ENCODE measurements at places on chromosomes 7 and 10.
A peak's percentile ranks its signal among the peaks of the same experiment; 100 is the strongest.

GRCh38 chr7:139875821-139876241, 46.8 kb downstream of the TBXAS1 start:
- no peak for DNase-seq

DNA sequence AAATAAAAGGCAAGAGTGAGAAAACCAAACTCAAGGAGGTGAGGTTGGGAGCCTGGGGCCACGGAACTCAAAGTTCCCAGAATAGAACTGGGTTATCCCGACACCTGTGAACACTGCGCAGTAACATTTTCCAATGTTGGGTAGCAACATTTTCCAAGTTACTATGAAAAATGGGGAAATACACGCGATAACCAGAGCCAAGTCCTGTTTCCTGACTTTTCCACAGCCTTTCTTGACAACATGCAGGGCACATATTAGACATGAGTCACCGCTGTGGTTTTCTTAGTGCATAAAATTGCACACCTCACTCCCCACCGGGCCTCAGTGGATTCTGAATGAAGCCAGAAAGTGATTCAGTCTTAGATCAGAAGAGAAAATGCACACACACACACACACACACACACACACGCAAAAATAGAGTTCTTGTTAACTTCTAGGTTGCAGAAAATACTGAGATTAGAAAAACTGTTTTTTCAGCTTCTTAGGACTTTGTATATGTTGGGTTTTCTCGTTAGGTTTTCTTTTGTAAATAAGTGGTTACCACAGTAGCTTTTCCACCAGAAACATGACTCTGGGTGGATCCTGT, 70.0 kb downstream of the CAMK1D start:
- no peak for DNase-seq

- DNase-seq = no peak
Measured at GRCh38 chr10:45555795-45556194, 116.8 kb downstream of the ZFAND4 start.

- no peak for DNase-seq
Measured at GRCh38 chr10:21368022-21368582, 157.4 kb downstream of the SKIDA1 start.

GRCh38 chr7:77933394-77933793, 134.8 kb downstream of the PHTF2 start:
- no peak for DNase-seq

DNA sequence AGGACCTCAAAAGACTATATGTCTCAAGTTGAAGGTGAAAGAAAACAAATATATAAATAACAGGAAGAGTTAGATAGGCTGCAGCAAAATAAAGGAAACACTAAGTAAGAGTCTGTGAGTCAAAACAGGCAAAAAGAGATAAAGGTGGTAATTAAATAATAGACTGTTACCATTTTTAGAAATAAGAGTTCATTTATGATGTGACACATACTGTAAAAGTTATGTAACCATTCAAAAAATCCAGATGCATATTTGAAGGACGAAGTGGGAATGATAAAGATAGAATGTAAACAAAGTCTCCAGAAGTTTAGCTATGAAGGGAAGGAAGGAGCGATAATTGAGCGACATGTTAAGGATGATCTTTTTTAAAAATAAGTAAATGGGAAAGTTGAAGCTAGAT, 50.5 kb downstream of the HECTD2 start:
- DNase-seq = no peak

- no peak for DNase-seq
Measured at GRCh38 chr7:34655384-34655783, 2.6 kb upstream of the NPSR1 start.

GRCh38 chr10:44955413-44956070, 4.1 kb upstream of the RASSF4 start:
- DNase-seq = no peak

DNA sequence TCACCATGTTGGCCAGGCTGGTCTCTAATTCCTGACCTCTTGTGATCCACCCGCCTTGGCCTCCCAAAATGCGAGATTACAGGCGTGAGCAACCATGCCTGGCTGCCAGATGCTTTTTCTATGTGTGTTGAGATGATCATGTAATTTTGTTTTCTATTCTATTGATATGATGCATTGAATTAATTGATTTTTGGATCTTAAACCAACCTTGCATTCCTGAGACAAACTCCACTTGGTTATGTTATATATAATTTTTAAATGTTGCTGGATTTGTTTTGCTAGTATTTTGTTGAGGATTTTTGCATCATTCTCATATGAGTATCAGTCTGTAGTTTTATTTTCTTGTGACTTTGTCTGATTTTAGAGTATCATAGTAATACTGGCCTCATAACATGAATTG, 192.8 kb downstream of the ADK start:
- no peak for DNase-seq

GRCh38 chr7:132296820-132297219, 279.4 kb downstream of the PLXNA4 start:
- DNase-seq = no peak

DNA sequence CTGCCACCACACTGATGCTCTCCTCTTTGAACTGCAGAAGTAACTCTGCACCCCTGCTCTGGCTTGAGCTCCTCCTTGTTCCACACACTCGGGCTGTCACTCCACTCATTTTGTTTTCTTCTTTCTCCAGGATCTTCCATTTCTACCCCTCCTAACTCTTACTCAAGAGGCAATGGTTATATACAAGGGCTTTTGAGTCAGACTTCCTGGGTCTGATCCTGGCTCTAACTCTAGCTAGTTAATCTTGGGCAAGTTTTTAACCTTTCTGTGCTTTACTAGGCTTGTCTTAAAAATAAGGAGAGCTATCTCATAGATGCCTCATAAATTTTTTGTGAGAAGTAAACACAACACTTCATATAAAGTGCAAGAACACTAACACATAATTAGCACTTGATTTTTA, 45.3 kb upstream of the GNAI1 start:
- DNase-seq = no peak

DNA sequence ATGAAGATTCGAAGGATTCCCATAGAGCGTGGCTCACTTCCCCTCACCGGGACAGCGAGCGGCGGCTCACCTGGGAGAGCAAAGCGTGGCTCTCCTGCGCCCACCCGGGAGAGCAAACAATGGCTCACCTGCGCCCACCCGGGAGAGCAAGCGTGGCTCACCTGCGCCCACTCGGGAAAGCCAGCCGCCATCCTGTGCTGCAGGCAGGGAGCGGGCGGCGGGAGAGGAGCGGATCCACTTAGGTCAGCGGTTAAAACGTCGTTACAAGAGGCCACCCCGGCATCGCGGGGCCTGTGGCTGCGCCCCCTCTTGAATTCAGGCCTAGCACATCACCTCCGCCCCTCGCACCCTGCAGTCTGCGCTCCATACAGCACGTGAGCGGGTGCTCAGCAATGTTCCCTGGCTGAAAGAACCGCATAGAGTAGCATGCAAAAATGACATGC, 461 bp upstream of the FIGNL1 start:
- DNase-seq = no peak

DNA sequence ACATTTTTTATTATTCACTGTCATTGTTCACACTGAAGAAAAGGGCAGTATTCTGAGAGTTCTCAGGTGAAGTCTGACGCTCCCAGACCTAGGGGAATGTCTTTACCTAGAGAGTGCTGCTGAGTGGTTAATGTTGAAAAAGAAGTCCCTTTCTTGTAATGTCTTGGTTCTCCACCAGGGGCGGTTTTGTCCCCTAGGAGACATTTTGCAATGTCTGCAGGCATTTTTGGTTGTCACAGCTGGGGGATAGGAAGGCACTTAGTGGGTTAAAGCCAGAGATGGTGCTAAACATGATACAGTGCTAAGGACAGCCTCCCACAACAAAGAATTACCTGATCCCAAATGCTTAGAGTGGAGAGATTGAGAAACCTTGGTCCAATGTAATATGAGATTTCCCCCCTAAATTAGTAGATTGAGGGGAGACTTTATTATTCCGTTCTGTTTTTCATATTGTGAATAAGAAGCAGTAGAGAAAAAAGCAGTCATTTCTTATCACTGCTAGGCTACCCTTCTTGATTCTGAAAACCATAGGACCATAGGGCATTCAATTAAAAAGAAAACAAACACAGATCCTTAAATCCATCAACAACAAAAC, 13.1 kb downstream of the UMAD1 start:
- DNase-seq = no peak

DNA sequence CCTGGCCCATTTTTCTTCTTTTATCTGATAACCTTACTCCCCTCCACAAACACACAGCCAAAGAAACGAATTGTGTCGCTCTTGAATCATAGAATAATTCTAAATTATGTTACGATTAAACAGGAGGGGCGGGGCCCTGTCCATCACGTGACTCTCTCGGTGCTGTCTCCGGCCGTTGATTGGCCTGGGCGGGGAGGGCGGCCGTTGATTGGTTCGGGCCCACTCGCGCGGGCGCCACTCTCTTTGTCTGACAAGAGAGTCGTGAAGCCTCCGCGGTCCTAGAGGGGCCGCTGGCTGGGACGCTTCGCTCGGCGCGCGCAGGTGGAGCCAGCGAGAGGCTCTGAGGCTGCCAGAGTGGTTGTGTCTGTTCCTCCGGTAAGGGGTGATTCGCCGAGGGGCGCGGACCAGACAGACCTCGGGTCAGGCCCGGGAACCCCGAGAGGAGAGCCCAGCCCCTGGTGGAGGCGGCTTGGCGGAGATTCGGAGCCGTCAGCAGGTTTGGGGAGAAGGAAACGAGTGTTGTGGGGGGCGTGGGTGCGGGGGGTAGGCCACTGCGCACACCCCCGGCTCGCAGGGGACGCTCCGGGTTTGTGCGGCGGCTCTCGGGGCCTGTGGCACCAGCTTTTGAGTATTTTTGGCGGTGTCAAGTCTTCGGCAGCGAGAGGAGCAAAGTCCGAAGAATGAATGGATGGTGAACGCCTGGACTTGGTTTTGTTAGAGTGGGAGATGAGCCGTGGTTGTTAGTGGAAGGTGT, at the start of gene ZNF789:
Gene ZNF789, plus strand, starts transcription at position 330 of the 754 bp plus-strand sequence. CDS start 3,567 bp downstream, outside the sequence.
- peak; percentile 92 for DNase-seq

- no peak for DNase-seq
Measured at GRCh38 chr7:16695621-16696237, 49.7 kb downstream of the BZW2 start.

DNA sequence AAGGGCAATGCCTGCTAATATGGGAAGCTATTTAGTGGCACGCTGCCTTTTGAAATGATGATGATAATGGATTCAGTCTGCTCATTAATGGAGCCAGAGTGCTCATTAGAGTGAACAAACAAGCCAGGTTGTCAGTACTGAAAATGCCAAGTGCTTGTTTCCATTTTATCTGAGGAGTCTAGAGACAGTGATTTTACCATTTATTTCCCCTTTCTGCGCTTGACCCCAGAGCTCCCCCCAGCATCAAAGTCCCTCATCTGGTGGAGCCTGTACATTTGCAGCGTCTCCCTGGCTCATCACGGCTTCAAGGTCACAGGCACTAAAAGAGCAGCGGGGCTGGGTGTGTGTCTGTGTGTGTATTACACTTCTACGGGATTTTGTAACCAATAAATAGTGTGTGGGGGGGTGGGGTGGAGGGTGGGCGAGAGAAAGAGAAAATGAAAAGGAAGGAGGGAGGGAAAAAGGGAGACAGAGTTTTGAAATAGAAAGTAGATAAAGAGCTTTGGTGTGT, 553.8 kb downstream of the TFEC start:
- no peak for DNase-seq

GRCh38 chr7:34207810-34208209, 302.5 kb downstream of the BMPER start:
- DNase-seq = no peak

DNA sequence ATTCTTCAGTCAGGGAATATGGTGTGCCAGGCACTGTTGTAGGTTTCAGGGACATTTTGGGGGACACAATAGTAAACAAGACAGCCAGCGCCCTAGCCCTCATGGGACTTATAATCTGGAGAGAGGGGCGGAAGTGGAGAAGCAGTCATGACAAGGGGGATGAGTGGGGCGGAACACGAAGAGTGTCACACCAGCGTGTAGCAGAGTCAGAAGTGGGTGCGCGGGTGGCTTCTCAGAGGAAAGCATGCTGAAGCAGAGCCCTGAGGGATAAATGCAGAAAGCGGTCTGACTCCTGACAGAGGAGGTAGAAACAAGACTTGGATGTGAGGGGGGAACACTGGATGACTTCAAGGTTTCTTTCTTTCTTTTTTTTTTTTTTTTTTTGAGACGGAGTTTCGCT, 160.3 kb upstream of the LYZL2 start:
- DNase-seq = no peak

- DNase-seq = no peak
Measured at GRCh38 chr7:130904031-130904757, 170.2 kb upstream of the KLF14 start.

- DNase-seq = no peak
Measured at GRCh38 chr10:28087661-28088351, 88.9 kb upstream of the ODAD2 start.

DNA sequence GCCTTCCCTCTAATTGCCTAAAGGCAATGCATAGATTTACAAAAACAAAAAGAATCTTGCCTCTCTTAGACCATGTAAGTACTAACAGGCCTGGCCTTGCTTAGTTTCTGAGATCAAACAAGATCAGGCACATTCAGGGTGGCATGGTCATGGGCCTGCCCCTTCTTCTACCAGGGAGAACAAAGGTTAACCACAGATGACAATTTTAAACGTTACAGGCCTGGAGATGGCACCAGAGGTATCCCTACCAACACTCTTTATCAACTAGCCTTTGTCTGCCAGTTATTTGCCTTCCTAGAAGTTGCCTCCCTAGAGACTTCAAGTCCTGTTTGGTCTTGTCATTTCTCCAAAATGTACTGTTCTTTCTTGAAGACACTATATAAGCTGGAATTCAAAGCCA, 252.6 kb downstream of the DOCK4 start:
- peak; percentile 22 for DNase-seq

DNA sequence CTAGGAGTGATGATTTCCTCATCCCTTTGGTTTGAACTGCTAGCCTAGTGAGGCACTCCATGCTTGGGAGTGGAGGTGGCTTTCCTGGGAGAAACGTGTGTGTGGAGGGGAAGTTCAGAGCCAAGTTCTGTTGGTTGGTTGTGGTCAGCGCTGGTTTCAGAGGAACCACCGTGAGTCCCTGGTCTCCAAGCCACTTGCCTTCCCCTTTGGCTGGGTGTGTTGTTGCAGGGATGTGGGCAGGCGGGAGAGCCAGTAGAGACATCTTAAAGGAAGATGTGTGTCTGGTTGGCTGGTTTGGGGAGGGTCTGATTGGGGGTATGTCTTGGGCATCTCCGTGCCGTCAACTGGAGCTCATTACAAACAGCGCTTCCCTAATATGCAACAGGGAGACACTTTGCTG, 130.8 kb upstream of the TCF7L2 start:
- no peak for DNase-seq

DNA sequence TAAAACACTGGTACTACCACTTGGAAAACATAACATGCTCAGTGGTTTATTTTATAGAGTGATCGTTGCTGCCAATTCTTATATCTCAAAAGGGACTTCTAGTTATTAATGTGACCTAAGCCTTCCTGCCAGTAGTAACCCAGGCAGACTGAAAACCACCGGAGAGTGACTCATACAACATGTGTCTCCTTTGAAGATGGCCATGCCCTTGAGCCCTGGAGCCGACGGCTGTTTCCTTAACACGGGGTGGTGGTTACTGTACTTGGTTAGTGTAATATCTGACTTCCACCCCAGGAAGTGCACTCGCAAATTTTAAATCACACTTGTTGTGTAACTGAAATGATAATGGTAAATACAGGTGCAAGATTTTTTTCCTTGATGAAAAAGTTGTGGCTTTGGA, 30.5 kb downstream of the JAKMIP3 start:
- no peak for DNase-seq

GRCh38 chr7:97479740-97480290, 252.1 kb upstream of the TAC1 start:
- no peak for DNase-seq

- no peak for DNase-seq
Measured at GRCh38 chr10:129390726-129391125, 76.3 kb upstream of the MGMT start.

- no peak for DNase-seq
Measured at GRCh38 chr10:32887481-32887880, 70.5 kb downstream of the ITGB1 start.

Data from hippocampal formation (tissue), 2 donors.